Peyer's patch (tissue), 4 donors: ENCODE measurements at places on chromosomes 4 and X. TPM values are rescaled to one million over a fixed set of nuclear protein-coding genes. Genes with fewer than 3 reads are reported as not detected.

GRCh38 chrX:39484159-39485068 lies 613.3 kb downstream of the BCOR start:
- no peak for DNase-seq
- H3K4me1 ChIP-seq = no peaks in the 10 kb centered on the region
- H3K4me3 ChIP-seq = no peak overlapping the region
- H3K36me3 ChIP-seq = no peaks in the 10 kb centered on the region
- H3K27ac ChIP-seq = no peak overlapping the region
- H3K27me3 ChIP-seq = no peaks in the 10 kb centered on the region

- H3K4me3 ChIP-seq = no peak overlapping the region
- no peaks in the 10 kb centered on the region for H3K27me3 ChIP-seq
- no peaks in the 10 kb centered on the region for H3K4me1 ChIP-seq
- no peak overlapping the region for H3K27ac ChIP-seq
- DNase-seq = no peak
These were observed 149.2 kb downstream of the AWAT2 start for GRCh38 chrX:69900491-69900890.

GRCh38 chr4:116015062-116015461 lies 901.6 kb upstream of the NDST4 start:
- H3K4me3 ChIP-seq = no peak overlapping the region
- no peaks in the 10 kb centered on the region for H3K36me3 ChIP-seq
- DNase-seq = no peak
- H3K27ac ChIP-seq = no peak overlapping the region
- H3K27me3 ChIP-seq = no peaks in the 10 kb centered on the region

- H3K4me3 ChIP-seq = no peak overlapping the region
- peaks cover 8% of the 10 kb centered on the region for H3K4me1 ChIP-seq
- H3K27ac ChIP-seq = no peak overlapping the region
- no peaks in the 10 kb centered on the region for H3K27me3 ChIP-seq
- no peak for DNase-seq
These were observed 44.4 kb upstream of the PPARGC1A start for GRCh38 chr4:23934223-23934622.

DNA sequence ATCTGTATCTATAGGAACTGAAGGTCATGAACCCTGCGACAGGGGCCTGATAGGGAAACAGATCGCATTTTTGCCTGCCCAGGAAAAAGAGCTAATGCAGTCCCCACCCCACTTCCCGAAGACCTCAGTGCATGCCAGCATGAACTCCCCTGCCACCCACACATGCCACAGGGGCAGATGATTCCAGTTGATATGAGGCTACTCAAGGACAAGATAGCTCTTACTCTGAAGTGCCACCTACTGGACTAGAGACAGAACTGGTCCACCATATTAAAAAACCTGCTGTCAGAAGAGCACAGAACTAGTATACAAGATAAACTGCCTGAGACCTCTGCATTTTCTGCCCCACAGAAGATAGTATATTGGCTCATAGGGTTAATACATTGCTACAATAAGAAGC lies 68.0 kb downstream of the YIPF7 start:
- no peaks in the 10 kb centered on the region for H3K27me3 ChIP-seq
- H3K27ac ChIP-seq = no peak overlapping the region
- no peak overlapping the region for H3K4me3 ChIP-seq
- H3K4me1 ChIP-seq = no peaks in the 10 kb centered on the region
- DNase-seq = no peak

Gene DDX53
- not detected for total RNA-seq

DNA sequence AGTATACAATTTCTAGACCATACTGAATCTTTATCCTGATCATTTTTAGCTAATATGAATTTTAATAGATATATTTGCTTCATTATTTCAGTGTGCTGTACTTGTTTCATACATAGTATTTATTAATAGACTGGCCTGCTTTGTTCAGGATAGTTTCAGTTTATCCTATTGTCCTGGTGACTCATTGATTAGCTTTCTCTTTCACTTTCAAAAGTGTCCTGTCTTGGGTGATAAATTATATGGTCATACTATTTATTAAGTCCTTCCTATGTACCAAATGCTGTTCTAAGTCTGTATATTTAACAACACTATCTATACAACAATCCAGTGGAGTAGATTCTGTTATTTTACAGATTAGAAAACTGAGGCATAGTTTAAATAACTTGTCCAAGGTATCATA lies 153.8 kb upstream of the RAPGEF2 start:
- peak overlapping the region; percentile 4 for H3K27ac ChIP-seq
- no peaks in the 10 kb centered on the region for H3K27me3 ChIP-seq
